ENCODE measurements at places on chromosomes 16 and 17.

DNA sequence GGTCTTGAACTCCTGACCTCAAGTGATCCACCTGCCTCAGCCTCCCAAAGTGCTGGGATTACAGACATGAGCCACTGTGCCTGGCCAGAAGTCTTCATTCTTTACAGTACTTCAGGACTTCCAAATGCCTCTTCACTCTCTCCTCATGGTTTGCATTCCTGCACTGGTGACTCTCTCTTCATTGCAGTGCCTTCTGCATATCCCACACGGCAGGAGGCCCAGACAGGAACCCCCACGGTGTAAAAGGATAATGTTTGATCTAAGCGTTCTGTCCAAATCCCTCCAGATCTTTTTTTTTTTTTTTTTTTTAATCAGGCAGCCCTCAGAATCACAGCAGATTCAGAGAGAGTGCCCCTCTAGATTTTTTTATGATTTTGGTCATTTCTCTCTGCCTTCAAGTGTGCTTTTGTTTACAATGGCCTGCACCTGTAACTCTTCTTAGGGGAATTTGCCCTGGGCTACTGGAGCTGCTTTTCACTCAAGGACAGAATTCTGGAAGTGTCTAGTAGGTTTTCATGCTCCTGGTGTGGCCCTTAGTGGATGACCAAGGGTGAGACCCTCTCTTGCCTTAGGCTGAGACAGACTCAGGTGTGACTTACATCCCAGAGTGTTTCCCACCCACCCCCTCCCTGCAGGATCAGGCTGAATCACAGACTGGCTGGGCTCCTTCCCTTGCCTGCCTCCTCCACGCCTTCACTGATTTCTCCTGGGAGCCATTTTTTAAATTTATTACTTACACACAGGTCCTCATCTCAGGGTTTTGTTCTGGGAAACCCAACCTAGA is 19.8 kb upstream of the NF1 start:
- ATAC-seq: peak; percentile 37

- no peak for ATAC-seq
These were observed 142.2 kb downstream of the ENGASE start for GRCh38 chr17:79216826-79217225.

DNA sequence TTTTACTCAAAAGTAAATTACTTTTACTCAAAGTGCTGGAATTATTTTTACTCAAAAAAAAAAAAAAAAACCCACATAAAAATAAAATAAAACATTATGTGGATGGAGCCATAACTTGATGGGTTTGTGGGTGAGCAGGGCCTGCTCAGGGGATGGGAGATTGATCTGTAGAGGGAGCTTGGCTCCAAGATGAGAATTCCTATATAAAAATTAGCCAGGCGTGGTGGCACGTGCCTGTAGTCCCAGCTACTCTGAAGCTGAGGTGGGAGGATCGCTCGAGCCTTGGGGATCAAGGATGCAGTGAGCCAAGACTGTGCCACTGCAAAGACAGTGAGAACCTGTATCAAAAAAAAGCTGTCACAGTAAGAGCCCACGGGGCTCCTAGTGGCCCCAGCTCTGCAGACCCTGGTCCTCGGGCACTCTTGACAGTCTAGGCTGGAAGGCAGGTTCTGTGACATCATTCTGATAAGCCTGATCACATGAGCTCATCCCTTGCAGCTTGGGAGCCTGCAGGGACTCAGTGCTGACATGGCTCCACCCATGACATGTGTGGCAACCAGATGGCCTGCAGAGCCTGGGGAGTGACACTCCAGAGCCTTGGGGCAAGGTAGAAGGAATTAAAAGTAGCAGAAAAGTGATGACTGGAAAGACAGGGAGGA is 42.5 kb downstream of the ST3GAL2 start:
- peak; percentile 96 for ATAC-seq

GRCh38 chr17:32746698-32747097 is 130.2 kb downstream of the MYO1D start:
- peak; percentile 82 for ATAC-seq

DNA sequence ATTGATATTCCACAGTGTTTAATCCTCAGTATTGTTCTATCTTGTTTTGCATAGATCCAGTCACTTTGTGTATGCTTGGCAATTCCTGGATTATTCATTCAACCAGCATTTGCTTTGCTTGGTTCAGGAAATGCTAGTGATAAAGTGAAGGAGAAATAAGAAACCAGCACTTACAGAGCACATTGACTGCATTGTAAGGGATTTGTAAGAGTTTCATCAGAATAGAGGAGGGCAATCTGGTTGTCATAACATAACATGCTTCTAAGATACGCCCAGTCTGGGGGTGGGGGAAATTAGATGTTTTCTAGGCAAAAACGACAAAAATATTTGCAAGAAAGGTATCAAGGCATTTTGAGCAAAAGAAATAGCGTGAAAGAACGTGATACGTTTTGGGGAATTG is 40.4 kb downstream of the TNRC6A start:
- ATAC-seq: no peak

DNA sequence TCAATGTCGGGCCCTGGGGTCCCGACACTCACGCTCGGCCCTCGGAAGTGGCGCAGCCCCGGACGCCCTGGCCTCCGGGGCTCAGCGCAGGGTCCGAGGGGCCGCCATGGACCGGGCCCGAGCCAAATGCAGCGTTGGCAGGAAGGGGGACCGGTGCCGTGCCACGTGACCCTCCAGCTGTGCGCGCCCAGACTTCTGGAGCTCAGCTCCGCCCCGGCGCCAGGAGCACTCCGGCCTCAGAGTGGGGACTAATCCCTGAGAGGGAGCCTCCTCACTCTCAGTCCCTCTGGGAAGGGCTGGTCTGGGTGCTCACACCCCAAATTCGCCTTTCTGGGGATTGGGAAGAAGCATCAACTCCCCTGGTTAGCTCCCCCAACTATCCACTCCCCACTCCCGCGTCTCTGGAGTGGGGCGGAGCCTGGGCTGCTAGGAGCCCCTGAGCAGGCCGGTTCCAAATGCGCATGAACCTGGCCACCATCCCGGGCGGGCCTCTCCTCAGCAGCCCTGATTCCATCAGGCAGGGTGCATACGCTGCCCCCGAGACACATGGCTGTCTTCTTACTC is at the start of gene B3GNT9:
Gene B3GNT9 (minus strand): TSS at position 166 of the 564 bp plus-strand sequence. CDS start 513 bp downstream, outside the sequence.
- peak; percentile 69 for ATAC-seq

- no peak for ATAC-seq
These were observed 31.9 kb downstream of the CMC2 start for GRCh38 chr16:80974649-80975376.

DNA sequence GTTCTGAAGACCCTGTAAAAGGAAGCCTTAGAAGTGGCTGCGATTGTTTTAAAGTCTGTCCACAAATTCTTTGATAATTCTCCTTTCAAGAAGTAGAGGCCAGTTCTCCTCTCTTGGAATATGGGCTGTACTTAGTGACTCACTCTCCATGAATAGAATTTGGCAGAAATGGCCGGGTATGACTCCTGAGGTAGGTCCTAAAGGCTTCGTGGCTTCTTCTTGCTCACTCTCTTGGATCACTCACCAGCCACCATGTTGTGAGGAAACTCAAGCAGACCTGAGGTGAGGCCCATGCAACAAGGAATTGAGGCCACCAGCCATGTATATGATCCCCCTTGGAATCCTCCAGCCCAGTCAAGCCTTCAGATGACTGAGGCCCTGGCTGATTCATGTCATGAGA is 75.8 kb downstream of the WWOX start:
- ATAC-seq: no peak

- ATAC-seq: no peak
These were observed 5.1 kb upstream of the PERCC1 start for GRCh38 chr16:1425616-1426370.

DNA sequence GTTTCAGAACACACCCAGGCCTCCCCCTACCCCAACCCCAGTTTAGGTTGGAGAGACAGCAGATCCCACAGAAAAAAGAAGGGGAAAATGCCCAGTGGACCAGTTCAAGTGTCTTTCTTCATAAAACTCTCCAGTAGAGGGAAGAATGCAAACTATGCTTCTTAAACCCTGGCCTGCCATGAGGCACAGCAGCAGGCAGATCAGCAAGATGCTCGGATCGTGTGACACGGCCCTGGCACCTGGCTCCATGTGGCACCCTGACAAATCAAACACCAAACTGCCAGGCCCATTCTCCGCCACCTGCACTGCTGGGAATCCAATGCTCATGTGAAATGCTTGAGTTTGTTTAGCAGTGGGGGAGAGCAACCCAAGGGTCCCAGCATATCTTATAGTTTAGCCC is 166.8 kb downstream of the SOX9 start:
- no peak for ATAC-seq

DNA sequence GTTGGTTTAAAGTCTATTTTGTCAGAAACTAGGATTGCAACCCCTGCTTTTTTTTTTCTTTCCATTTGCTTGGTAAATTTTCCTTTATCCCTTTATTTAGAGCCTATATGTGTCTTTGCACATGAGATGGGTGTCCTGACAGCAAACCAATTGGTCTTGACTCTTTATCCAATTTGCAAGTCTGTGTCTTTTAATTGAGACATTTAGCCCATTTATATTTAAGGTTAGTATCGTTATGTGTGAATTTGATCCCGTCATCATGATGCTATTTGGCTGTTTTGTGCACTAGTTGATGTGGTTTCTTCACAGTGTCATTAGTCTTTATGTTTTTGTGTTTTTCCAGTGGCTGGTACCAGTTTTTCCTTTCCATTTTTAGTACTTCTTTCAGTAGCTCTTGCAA is 127.7 kb upstream of the ZNF267 start:
- ATAC-seq: no peak

GRCh38 chr17:67055041-67055443 is 10.7 kb downstream of the CACNG1 start:
- ATAC-seq: no peak

DNA sequence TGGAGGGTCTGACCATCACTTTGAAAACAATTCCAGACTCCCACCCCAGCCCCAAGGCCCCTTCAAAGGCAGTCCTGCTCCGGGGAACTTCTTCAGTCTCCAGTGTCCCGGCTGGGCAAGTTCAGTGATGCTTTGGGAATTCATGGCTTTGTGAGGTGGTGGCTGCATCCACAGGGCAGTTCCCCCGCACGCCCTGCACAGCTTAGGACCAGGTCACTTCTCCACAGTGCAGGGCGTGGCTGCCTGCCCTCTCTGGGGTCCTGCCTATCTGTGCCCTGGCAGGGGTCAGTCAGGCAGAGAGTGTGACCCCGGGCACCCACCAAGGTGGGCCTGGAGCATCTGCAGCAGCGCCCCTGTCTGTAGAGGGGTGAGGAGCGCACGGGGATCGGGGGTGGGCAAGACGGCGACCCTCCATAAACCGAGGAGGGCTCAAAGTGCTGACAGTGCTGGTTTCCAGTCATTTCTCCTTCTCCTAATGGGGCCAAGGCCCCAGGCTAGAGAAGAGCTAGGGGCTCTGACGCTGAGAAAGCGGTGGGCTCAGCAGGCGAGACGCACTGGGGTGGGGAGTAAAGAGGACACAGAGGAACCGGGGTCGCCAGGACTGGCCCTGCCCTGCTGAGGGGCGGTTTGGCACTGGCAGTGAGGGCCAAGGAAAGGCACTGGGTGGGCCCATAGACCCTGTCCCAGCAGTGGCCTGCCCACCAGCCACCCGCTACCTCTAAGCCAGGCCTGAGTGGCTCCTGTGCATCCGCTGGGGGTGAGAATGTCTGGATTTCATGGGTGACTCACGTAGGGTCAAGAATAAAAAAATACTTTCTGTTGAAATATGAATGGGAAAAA is 4.2 kb upstream of the ARHGAP27 start:
- ATAC-seq: no peak

GRCh38 chr17:49431743-49432142 is 17.1 kb upstream of the PHB1 start:
- no peak for ATAC-seq

GRCh38 chr17:59154292-59154720 is 680 bp downstream of the SKA2 start:
- ATAC-seq: no peak

DNA sequence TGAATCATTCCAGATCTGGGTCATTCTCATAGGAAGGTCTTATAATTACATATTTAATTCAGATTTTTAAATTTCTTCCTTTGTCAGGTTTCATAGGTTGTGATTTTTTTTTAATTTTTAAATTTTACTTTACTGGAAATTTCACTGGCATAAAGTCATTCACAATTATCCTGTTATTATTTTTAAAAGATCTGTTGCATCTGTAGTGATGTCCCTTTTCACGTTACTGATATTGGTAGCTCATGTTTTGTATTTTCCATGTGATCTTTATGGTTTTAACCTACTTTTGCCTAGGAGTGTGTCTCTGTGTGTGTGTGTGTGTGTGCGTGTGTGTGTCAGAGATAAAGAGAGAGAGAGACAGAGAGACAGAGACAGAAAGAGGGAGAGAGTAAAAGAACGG is 216.6 kb upstream of the KCNJ16 start:
- no peak for ATAC-seq

DNA sequence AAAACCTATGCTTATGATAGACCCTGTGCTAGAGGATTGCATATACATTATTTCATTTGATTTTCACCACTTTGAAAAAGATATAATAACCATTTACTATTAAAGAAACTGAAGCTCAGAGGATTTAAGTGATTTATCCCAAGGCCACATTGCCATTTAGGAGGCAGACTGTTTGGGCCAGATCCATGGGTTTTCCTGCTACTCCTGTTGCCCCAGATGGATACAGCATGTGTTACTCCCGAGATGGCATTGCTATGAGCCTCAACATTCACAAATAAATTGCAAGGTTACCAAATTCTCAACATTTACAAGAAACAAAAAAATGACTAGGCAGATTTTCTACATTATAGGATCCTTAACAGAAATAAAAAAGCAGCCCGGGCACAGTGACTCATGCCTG is 322.1 kb upstream of the SOX9 start:
- no peak for ATAC-seq

DNA sequence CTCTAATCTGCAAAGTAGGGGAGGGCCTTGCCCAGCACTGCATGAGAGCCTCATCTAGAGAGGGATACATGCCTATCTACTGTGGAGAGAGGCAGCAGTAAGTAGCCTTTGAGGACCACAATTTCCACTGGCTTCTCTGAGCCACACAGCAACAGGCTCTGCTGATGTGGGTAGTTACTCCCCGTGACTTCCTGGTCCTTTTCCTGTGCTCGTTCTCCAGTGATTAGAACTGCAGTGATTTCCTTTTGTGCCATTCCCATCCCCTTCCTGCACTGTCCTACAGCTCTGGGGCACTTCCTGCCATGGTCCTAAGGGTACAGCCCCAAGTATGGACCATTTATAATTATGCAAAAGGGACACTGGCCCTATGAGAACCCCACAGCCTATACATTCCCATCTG is 3.0 kb downstream of the PLSCR3 start:
- no peak for ATAC-seq

GRCh38 chr17:57471868-57472368 is 215.6 kb downstream of the MSI2 start:
- ATAC-seq: peak; percentile 58

DNA sequence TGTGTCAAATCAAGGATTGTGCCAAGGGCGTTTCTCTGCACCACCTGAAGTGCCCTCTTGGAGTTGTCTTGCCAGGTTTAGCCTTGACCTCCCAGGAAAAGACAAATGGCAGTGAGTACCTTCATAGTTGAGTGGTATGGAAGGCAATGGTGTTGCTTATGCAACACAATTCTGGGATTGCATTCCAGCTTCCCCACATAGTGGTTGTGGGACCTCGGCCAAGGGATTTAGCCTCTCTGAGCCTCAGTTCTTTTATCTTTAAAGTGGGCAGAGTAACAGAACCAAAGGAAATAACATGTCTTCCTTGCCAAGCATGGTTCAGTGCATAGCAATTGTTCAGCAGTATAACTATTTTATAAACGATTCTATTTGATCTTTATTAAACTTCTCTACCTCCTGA is 49.4 kb downstream of the CCDC42 start:
- ATAC-seq: no peak

Data from motor neuron (in vitro differentiated cells).